ENCODE measurements at places on chromosomes 13 and 19.

- DNase-seq: no peak
Observed at GRCh38 chr19:40419066-40419612, 6.0 kb upstream of the PRX start.

DNA sequence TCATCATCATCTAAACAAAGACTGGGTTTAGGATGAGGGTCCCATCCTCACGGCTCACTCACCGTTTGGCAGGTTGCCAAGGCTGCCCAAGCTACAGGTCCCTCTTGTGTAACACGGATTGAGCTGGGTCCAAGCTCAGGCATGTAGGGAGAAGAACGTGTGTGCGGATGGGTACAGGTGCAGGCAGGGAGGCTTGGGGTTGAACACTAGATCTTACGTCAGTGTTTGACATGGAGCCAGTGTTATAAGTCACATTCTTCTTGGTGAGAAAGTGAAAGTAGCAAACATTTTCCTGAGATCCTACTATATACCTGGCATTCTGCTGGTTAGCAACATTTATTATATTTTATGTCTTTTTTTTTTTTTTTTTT lies 136.8 kb upstream of the RNF113B start:
- DNase-seq: no peak

DNA sequence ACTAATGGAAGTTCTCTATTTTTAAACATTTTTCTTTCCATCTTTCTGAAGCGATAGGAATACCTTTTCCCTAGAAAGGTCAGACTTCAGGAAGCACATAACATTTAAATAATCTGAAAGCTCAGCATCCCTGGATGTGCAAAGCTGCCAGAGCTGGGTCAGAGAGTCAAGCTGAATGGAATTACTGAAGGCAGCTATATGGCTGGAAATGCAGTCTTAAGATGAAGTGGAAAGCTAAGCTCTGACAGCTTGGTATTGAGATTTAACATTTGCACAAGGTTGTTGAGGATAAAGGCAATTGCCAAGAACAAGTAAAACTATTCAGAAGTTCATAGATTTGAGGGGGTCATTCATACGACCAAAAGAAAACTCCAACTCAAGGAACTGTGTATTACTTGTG lies 28.8 kb downstream of the HTR2A start:
- DNase-seq: no peak

GRCh38 chr13:113307491-113307890 lies 10.5 kb downstream of the LAMP1 start:
- no peak for DNase-seq

DNA sequence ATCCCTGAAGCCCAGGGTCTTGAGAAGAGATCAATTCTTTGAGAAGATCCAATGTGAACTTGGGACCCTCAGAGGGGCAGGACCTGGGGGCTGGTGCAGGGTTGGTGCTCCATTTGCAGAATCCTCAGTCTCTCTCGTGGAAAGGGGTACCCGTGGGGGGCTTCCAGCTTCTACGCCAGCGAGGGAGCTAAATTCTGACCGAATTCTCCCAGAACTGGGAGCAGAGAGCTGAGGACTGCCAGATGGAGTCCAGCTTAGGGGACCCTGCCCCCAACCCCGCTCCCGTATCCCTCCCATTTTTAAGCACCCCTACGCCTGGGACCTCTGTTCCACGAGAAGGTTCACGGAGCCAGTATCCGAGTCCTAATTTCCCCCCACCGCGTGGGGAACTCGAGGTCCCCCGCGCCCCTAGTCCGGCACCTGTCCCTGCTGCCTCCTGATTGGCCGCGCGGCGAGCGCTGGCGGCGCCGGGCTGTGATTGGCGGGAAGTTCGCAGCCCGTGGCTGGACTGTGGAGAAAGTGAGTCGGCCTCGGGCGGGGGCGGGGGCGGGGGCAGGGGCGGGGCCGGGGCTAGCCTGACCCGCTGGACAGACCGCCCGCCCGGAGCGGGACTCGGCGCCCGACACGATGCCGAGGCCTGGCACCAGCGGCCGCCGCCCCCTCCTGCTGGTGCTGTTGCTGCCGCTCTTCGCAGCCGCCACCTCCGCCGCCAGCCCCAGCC lies 4.4 kb upstream of the LTBP4 start:
- DNase-seq: no peak

DNA sequence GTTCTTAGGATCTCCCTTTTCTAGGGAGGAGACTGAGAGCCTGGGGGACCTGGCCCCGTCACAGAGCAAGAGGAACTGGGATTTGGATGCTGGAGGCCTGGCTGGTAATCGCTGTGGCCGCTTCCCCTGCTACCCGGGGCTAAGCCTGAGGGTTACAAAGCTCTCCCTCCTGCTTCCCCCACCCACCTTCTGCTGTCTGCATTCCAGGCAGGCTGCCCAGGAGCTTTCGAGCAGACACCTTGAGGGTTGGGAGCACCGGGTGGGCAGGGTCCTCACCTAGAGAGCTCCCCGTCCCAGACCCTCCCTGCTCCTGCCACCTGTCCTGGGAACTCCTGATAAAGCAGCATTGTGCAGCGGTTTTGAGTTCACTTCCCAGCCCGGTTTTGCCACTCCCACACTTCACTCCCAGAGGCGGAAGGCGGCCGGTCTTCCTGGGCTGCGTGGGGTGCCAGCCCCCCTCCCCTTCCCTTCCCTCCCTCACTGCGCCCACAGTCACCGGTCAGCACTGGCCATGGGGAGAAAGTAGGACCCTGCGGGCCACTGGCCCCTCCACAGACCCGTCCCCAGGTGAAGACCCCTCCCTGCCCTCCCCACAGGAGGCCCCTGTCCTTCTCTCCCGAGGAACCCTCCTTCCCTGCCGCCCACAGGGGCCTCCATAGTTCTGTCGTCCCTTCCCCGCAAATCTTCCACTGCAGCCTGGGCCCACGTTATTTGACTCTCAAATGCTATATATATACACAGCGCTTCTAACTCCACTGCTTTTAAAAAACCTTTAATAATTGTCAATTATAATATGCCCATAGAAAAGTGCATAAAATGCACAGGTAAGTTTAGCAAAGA lies 8.1 kb downstream of the PAK4 start:
- DNase-seq: no peak

DNA sequence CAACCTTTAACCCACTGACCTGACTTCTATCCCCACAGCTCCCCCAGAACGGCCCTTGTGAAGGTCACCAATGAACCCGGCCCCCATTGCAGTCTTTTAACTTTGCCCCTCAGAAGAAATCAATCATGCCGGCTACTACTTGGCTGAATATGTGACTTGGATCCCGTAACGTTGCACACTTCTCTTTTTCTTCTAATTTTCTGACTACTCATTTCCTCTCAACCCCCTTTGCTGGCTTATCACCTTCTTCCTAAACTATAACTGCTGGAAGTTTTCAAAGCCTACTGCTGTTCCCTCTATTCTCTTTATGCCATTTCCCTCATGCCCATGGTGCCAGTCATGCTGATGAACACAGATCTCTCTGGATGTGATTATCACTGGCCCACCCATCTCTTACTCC lies 367.6 kb downstream of the DNAJC15 start:
- no peak for DNase-seq

GRCh38 chr19:53961523-53962356 lies 997 bp upstream of the CACNG8 start:
- no peak for DNase-seq

- DNase-seq: no peak
Observed at GRCh38 chr19:6969490-6969889, 51.7 kb downstream of the MBD3L2B start.

DNA sequence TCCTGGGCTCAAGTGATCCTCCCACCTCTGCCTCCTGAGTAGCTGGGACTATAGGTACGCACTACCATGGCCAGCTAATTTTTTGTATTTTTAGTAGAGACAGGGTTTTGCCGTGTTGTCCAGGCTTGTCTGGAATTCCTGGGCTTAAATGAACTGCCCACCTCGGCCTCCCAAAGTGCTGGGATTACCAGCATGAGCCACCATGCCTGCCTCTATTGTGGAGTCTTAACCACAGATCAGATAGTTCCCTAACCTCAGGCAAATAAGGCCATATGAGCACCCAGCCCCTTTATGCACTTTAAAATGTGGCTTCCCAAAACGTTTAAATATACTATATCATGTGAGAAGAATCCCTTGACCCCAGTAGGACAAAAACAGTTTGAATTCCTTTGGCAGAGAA lies 16.4 kb downstream of the CNMD start:
- no peak for DNase-seq

DNA sequence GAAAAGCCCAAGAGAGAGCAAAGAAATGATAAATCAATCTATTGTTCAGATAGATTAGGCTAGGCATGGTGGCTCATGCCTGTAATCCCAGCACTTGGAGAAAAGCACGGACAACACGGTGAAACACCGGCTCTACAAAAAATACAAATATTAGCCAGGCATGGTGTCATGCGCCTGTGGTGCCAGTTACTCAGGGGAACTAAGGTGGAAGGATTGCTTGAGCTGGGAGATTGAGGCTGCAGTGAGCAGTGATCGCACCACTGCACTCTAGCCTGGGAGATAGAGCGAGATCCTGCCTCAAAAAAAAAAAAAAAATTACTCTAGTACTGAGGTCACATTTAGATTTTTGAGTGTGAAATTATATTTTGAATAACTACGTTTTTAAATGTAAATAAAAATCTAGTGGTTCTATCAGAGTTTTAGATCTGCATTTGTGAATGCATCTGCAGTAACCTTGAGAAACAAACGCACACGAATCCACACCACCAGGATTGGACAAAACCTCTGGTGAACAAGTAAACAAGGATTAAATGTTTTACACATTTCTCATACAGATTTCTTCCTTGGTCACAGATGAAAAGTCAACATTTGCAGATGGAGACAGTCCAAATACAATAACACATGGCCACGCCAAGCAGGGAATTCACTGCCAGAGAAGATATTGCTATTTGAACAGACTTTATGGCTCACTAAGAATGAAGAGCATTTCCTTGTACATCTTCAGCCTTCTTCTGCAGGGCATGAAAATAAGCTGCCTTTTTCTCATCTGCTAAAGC lies 917.6 kb downstream of the PCDH9 start:
- no peak for DNase-seq

DNA sequence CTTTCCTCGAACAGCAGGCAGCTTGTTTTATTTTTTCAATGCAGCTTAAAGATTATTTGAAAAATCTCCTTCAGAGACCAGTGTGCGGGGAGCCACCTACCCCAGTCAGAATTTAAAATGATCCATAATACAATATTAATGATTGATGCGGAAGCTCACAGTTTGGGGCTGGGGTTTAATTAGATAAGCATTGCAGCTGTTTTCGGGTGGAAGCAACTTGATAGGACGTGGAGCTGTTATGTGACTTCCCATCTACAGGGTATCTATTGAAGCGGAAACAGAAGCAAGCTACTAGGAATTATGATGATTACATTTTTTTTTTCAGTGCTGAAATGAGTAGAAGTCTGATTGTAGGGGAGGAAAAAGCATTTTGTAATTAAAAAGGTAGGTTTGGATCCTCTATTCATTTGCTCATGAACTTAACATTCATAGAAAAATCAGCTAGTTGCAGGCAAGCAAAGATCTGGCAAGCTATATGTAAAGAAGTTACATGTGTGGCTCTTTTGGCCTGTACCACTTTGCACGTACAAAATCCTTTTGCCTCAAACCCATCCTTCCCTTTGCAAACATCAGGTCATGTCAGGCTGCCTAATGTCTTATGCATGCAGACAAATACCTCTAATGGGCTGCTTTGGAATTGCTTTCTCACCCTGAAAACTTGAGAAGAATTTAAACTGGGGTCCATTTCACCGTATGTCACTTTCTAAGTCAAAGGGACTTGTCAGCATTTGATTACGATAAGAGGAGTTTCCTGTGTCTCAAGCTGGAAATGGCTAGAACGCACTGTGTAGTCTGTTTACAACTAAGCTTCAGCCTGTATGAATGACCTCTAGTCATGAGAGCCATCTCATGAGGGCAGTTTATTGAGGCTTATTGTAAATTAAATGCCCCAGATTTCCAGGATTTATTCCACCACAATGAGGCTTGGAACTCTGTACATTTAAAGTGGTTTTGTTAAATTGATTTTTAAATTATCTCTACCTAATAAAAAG lies 267.1 kb upstream of the TMTC4 start:
- DNase-seq: no peak

Data from cortex of kidney (tissue), 1 donor.